Activated T-helper 17 cell treated with anti-CD3 and anti-CD28 coated beads, Interleukin-2, amount 50 U/mL, for 72 hours (primary cell): ENCODE measurements at places on chromosomes 6 and 20. TPM values are rescaled to one million over a fixed set of nuclear protein-coding genes. Genes with fewer than 3 reads are reported as not detected.

RGS17 gene
- total RNA-seq = not detected

BPIFB1 gene
- total RNA-seq = not detected

IPCEF1 gene
- total RNA-seq = 15.6 TPM

- peak overlapping the region; percentile 40 for H3K4me3 ChIP-seq
- H3K36me3 ChIP-seq = peaks cover 58% of the 10 kb centered on the region
- peak overlapping the region; percentile 61 for H3K27ac ChIP-seq
These were observed 100.6 kb downstream of the HIVEP1 start for GRCh38 chr6:12112540-12113189.

- no peaks in the 10 kb centered on the region for H3K27me3 ChIP-seq
- peaks cover 54% of the 10 kb centered on the region for H3K4me1 ChIP-seq
- ATAC-seq = peak; percentile 59
- no peaks in the 10 kb centered on the region for H3K36me3 ChIP-seq
- peak overlapping the region; percentile 18 for H3K4me3 ChIP-seq
These were observed 74.9 kb downstream of the FOXO3 start for GRCh38 chr6:108635505-108636226.

TFAP2C gene
- total RNA-seq = not detected
